ENCODE measurements at places on chromosomes 2 and 18. TPM values are rescaled to one million over a fixed set of nuclear protein-coding genes. Genes with fewer than 3 reads are reported as not detected.

The CTAGE1 gene
- not detected for total RNA-seq

DNA sequence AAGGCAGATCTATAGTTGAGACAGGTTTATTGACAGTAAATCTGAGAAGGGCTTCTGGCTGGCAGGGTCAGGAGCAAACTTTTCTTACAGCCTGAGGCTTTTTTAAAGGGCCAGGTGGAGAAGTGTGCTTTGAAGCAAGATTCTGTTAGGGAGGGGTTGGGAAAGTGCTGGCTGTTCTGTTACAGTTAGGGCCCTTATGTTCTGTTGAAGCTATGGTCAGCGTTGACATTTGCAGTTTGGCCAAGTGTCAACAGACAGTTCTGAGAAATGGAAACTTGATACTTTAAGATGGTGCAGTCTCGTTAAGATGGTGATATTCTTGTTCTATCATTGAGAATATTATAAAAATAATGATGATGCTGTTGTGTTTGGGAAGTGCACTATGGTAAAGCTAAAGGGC is 154.2 kb downstream of the RDH14 start:
- ATAC-seq = no peak

GRCh38 chr18:13372531-13372951 is 154.0 kb downstream of the LDLRAD4 start:
- ATAC-seq = no peak

GRCh38 chr2:127811397-127812321 is 688 bp upstream of the WDR33 start:
- peak; percentile 44 for ATAC-seq

DNA sequence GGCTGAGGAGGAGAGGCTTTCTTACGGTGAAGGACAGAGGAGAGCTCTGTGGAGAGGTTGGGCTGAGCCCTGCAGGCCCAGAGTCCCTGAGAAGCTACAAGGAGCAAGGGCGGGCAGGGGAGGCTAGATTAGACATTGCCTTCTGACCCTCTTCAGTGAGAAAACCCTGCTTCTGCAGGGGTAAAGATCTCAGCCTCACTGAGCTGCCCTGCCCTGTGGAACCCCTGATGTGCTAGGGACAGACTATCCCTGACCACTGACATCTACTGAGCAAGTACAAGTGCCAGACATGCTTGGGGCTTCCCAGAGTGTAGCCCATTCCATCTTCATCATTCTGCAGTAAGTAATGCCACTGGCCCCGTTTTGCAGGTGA is 111.5 kb downstream of the CYP26B1 start:
- no peak for ATAC-seq

Measured in gastroesophageal sphincter (tissue), 4 donors.